ENCODE measurements at places on chromosomes 2 and 18. TPM values are rescaled to one million over a fixed set of nuclear protein-coding genes. Genes with fewer than 3 reads are reported as not detected.

DNA sequence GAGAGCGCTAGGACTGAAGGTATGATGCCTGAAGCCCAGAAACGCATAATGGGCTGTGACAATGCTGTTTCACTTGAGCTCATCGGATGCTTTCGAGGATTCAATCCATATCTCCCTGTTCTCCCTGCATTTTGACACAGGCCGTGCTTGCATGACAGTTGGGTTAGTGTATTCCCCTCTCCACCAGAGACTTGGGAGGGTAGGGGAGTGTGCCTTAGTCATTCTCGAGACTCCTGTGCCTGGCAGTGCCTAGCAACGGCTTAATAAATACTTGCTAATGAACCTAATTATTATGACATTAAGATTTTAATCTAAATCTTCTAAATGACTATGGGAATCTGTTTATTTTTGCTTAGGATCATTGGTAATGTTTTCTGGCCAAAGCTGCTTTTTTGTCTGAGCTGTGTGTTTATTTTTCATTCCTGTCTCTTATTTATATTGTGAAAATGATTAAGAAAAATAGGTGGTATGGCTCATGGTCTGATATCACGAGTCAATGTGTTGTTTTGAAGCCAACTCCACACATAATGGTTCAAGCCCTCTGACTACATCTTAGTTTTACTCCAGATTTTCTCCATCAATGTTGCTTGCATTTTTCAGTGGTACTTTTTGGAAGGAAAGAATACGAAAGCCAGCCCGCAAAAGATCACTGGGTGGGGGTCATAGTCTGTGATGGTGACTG is 61.3 kb downstream of the NEDD4L start:
- no peak for DNase-seq

- no peak for DNase-seq
These were observed 586 bp downstream of the STK16 start for GRCh38 chr2:219245899-219246230.

GRCh38 chr18:35038881-35039491 is 2.2 kb upstream of the MAPRE2 start:
- no peak for DNase-seq

- DNase-seq: no peak
These were observed 18.7 kb upstream of the ACVR1 start for GRCh38 chr2:157894694-157895435.

DNA sequence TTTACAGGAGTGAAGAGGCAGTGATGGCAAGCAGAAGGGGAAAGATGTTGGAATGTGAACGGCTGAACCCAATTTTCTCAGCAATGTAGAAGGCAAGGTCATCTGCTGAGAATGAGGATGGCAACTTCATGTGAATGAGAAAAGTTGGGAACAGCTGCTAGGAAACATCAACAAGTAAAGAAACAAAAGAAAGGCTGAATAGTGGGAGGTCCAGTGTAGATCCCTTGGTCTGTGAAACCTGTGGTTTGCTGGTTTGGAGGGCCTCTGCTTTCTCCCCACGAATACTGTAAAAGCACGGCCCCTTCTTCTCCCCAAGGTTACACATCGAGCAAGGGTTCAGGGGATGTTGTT is 27.4 kb downstream of the MARCHF4 start:
- no peak for DNase-seq

DNA sequence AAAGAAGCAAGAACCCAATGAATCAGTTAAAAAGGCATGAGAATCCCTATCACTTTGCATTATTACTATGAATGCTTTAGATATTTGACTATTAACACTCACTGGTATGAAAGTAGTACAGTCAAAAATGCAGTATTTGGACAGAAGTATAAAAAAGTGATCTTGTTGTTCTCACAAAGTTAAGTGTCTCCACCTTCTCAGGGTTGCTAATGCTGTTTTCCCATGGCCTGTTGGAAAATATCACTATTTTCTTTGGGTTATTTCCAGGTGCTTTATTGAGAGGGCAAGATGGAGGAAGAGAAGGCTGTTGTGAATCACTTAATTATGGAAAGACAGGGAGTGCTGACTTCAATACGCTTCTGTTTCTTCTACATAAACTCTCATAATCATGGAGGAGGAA is 13.6 kb upstream of the CREB1 start:
- DNase-seq: no peak

DNA sequence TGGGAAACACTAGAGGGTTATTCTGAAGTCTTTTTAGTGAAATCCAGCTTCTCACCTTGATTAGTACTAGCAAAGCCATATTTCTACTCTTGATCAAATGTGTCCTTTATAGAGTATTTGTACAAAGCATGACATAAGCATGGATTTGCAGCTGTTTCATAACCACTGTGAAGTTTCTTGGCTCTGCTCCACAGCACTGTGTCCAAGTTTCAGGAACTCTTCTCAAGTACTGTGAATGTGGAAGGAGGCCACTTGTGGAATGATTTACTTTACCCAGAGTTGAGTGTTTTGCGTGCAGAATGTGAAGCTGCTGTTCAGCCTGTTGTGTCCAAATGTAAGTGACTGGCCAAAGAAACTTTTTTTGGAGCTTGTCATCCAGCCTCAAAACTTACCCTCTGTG is 16.2 kb upstream of the MAPRE2 start:
- peak; percentile 96 for DNase-seq

- DNase-seq: no peak
These were observed 13.6 kb downstream of the OTX1 start for GRCh38 chr2:63064197-63064596.

DNA sequence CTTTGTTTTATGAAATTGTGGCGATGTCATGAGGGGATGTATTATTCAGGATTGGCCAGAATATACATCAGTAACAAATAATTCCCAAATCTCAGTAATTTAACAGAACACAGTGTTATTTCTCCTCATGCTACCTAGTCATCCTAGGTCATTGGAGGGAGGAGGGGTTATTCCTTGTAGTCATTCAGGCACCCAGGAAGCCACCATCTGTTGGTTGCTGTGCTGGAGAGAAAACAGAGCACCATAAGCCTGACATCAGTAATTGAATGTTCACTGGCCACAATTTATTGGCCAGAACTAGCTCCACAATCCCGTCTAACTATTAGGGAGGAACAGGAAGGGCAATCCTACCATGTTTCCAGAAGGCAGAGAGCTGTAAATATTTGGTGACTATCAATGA is 303.5 kb upstream of the CELF4 start:
- DNase-seq: no peak

DNA sequence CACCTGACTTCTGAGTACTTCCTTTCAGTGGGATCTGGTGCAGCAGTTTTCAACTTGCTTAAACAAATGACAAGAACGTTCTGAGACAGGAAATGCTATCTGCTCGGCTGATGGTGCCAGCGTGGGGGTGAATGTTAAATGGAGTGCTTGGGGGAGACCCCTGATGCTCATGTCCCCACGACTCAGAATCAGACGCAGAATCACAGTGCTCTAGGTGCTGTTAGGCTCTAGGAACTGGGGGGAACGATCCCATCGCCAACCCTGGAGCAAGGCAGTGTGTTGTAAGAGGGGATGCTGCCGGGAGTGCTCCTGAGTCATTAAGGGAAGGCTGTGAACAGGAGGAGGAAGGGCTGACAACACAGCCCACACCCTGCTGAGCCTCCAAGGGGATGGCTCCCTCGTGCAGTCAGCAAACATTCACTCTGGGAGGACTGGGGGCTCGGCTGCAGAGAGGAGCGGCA is 34.1 kb upstream of the KCNF1 start:
- DNase-seq: no peak

DNA sequence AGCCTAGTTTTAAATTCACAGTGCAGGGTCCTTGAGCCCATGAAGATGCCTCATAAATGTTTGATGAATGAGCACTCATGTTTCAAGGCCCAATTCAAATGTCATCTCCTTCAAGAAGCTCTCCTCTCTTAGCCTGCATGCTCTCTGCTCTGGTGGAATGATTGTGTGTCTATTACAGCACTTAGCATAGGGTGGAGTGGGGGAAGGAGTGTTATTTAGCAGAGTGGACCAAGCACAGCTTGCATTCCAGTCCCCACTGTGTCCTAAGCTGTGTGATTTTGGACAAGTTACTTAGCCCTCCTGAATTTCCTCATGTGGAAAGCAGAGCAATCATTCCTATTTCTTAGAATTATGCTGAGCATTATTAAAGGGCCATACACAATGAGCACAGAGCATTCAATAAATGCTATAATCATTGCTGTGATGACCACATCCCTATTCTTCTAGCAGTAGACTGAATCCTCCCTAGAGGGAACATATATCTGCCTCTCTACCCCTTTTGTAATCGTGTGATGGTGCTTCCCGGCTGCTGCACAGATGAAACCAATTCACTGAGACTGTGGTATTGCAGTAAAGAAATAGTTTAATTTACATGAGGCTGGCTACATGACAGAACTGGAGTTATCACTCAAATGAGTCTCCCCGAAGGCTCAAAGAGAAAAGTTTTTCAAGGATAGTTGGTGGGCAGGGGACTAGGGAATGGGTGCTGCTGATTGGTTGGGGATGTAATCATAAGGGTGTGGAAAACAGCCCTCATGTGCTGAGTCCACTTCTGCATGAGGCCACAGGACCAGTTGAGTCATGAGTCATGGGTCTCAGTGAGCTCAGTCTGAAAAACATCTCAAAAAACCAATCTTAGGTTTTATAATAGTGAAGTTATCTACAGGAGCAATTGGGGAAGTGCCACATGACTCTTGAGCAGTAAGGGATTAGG is 173.4 kb upstream of the NDUFV2 start:
- DNase-seq: no peak

DNA sequence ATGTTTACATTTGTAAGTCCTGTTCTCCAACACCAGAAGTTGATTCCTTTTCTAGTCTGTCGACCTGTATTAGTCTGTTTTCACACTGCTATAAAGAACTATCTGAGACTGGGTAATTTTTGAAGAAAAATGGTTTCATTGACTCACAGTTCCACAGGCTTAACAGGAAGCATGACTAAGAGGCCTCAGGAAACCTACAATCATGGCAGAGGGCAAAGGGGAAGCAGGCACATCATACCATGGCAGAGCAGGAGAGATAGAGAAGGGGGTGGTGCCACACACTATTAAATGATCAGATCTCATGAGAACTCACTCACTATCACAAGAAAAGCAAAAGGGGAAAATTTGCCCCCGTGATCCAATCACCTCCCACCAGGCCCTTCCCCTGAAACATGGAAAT is 112.8 kb upstream of the MAP3K20 start:
- DNase-seq: no peak

GRCh38 chr2:164992818-164993217 is 37.5 kb upstream of the SLC38A11 start:
- peak; percentile 74 for DNase-seq

GRCh38 chr18:24731981-24732380 is 271.5 kb downstream of the HRH4 start:
- no peak for DNase-seq

GRCh38 chr2:236642584-236643291 is 73.1 kb downstream of the ACKR3 start:
- peak; percentile 98 for DNase-seq

DNA sequence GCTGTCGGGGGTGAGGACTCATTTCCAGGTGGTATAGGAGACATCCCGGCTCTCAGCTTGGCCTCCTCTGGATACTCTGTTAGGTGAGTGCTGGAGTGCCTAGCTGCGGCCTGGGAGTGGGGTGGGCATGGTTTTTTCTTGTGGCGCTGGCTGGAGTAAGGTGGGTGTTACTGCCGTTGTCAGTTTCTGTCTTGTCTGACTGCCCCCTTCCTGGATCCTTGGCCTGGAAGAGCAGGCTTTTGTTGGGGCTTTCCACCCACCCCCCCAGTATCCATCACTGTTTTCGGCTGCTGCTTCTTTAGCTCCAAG is 69.2 kb downstream of the DGKD start:
- DNase-seq: no peak

DNA sequence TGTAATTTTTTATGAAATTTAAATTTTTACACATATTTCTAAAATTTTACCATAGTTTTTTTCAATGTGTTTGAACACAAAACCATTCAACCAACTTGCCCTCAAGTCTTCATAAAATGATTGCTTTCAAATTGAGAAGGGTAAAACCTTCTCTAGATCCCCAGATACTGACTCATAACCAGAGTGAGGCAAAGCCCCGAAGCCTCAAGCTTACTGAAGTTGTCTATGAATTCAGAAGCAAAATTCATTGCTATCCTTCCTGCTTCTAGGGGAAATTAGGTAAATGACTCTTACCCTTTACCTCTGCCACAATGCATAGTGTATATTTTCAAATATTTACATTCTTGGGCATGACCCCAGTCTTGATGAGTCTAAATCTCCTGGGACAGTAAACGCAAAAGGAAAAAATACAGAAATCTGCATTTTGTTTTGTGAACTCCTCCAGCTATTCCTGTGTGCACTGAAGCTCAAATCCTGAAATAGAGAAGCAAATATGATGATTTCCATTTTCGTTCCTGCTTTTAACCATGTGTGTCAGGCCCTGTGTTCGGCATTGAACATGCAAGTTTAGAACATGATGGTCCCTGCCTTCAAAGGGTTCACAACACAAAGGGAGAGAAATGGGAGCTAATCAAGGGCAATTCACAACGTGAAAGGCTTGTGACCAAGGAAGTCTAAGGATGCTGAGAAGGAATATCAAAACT is 246.3 kb downstream of the SUCLG1 start:
- DNase-seq: no peak

GRCh38 chr2:102473020-102473419 is at the start of gene SLC9A4:
SLC9A4 (plus strand) TSS chr2:102473226; CDS start chr2:102473760, 534 bp downstream.
- DNase-seq: no peak

DNA sequence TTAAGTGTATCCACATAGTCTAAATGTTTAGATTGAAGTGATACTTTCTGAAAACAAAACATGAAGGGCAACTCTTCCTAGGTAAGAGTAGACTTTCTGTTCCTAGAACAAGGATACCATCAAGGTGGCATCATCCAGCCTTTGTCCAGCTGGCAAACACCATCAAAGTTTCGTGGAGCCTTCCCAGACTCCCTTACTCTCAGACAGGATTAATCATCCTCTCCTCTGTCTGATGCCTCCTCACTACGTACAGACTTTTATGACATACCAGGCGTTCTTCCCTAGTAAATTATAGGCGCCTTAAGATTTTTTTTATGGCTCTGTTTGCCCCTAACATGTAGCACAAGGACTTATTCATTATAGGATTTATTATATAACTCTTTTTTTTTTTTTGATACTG is 29.4 kb upstream of the ASNSD1 start:
- DNase-seq: peak; percentile 78

DNA sequence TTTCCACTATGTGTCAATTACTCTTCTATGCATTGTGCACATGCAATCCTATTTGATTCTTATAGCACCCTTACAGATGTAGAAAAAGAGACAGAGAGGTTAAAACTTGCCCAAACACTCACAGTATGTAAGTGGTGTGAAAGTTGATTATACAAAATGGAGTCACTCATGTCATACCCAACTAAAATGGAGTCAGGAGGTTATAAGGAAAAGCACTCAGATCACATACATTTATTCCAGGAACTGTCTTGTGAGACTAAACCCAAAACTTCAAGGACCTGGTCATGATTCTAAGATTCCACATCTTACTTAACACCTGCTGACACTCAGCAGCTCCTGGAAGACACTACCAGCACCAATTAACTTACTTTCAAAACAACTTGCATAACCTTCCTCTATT is 802.6 kb downstream of the MBD2 start:
- no peak for DNase-seq

- no peak for DNase-seq
These were observed 11.5 kb upstream of the SLC4A3 start for GRCh38 chr2:219615894-219616293.

NOSTRIN gene
- 21.9 TPM for polyA plus RNA-seq

DSG1 gene
- not detected for polyA plus RNA-seq

RTP5 gene
- polyA plus RNA-seq: 0.19 TPM

RND3 gene
- polyA plus RNA-seq: 22.3 TPM

SDC1 gene
- 19.4 TPM for polyA plus RNA-seq

NGEF gene
- polyA plus RNA-seq: 13.6 TPM

HAAO gene
- 37.9 TPM for polyA plus RNA-seq

ASIC4 gene
- not detected for polyA plus RNA-seq

USP34 gene
- polyA plus RNA-seq: 52.8 TPM

ALPP gene
- polyA plus RNA-seq: 0.03 TPM

COL4A3 gene
- polyA plus RNA-seq: not detected

HNMT gene
- polyA plus RNA-seq: 124 TPM

TTC31 gene
- polyA plus RNA-seq: 12.7 TPM

Data from sigmoid colon (tissue), 7 donors.